Stimulated activated CD8-positive, alpha-beta memory T cell treated with anti-CD3 and anti-CD28 coated beads, Interleukin-7, amount 100 ng/mL, for 4 hours (primary cell): ENCODE measurements at places on chromosomes 12 and 14.

GRCh38 chr14:67778792-67779191 is 37.6 kb downstream of the ZFYVE26 start:
- no peak for DNase-seq

DNA sequence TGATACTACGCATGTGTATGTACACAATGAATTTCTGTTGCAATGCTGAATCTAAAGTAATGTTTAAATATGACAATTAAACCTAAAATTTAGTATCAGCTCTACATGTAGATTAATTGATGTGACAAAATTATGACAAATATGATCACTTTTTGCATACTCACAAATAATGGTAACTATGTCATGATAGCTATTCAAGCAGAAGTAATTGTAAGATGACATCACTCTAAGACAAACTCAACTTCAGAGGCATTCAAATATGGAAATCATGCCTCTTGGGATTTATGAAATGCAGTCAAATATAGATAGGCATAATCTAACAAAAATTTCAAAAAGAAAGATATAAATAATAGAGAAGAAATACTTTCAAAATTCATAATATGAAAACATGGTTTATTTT is 571.7 kb upstream of the LRFN5 start:
- no peak for DNase-seq

GRCh38 chr14:95296966-95297365 is 22.7 kb downstream of the CLMN start:
- no peak for DNase-seq

- DNase-seq, result no peak
Observed at GRCh38 chr12:26046906-26047305, 77.9 kb downstream of the BHLHE41 start.

- no peak for DNase-seq
Observed at GRCh38 chr12:72173974-72174373, 98.2 kb upstream of the TRHDE start.

- no peak for DNase-seq
Observed at GRCh38 chr14:49769171-49769570, 1.2 kb downstream of the KLHDC2 start.

DNA sequence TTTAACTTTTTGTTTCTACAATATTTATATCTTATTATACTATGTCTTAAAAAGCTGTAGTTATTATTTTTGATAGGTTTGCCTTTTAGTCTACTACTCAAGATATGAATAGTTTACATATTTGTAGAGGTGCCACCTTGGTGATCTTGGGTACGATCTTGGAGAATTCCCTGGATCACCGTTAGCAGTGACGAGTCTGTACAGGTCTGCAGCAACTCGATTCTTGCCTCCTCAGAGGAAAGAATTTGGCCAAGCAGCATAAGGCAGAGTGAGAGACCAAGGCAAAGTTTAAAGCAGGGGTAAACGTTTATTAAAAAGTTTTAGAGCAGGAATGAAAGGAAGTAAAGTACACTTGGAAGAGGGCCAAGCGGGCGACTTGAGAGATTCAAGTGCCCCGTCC is 3.1 kb upstream of the TCTN2 start:
- no peak for DNase-seq

DNA sequence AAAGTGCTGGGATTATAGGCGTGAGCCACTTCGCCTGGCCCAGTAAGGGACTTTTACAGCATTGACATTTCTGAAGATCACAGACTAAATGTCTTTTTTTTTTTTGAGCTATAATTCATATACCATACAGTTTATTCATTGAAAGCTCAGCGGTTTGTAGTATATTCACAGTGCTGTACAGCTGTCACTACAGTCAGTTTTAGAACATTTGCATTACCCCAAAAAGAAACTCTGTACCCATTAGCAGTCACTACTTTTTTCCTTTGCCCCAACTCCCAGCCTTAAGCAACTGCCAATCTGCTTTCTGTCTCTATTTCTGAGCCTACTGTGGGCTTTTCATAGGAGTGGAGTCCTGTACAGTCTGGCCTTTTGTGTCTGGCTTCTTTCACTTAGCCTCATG is 8.2 kb downstream of the BRI3BP start:
- no peak for DNase-seq

GRCh38 chr14:69812711-69813110 is 15.7 kb upstream of the SLC10A1 start:
- no peak for DNase-seq

DNA sequence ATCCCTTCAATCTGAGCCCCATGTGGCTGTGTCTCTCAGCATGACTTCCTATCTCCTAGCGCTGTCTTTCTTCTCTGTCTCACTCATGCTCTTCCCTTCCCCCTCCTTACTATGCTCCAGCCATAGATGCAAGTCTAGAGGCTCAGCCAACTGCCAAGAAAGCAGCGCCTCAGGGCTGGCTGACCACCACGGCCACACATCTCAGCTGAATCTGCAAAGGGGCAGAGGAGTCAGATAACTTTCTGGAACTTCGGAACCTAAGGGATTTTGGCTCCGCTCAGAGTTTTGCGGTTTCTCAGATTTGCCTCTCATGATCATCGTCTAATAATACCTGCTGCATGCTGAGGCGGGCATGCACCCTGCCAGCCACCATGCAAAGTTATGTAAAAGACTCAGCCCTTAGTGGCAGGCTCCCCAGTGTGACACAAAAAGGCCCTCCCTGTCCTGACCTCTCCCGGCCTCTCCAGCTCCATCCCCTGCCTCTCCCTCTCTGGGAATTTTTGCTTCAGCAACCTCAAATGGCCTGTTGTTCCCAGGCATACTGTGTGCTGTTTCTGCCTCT is 5.0 kb upstream of the FGF6 start:
- DNase-seq, result no peak

DNA sequence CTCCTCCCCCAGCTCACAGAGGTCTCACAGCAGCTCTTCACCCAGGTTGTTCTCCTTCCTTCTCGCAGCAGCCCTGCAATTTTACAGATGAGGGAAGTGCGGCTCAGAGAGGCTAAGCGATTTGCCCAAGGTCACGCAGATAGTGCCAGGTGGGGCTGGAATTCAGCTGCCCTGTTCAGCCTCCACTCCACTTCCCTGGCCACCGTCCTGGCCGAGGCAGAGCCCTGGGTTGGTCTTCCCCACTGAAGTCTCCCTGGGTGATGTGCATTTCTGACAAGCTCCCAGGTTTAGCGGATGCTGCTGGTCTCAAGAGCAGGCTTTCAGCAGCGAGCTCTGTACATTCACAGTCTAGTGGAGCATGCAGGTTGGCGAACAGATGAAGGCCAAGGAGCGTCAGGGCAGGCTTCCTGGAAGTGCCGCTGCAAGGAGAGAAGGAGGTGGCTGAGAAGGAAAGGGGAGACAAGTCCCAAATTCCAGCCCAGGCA is 28.9 kb upstream of the EML1 start:
- no peak for DNase-seq

DNA sequence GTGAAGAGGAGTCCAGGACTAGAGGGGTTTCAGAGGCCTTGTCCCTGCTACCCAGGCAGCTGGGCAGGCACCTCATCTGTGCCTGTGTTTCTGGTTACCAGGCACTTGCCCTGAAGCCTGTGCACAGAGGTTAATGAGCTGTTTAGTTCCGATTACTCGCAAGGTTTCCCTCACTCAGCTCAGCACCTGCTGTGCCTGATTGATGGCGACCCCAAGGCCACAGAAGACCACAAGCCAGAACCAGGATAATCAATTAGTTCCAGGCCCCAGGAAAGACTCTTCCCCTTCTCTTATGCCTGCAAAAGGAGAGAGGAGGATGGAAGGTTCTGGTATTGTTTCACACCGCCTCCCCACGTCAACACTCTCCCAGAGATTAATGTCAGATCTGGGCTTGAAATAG is 88.8 kb upstream of the NOS1 start:
- no peak for DNase-seq

DNA sequence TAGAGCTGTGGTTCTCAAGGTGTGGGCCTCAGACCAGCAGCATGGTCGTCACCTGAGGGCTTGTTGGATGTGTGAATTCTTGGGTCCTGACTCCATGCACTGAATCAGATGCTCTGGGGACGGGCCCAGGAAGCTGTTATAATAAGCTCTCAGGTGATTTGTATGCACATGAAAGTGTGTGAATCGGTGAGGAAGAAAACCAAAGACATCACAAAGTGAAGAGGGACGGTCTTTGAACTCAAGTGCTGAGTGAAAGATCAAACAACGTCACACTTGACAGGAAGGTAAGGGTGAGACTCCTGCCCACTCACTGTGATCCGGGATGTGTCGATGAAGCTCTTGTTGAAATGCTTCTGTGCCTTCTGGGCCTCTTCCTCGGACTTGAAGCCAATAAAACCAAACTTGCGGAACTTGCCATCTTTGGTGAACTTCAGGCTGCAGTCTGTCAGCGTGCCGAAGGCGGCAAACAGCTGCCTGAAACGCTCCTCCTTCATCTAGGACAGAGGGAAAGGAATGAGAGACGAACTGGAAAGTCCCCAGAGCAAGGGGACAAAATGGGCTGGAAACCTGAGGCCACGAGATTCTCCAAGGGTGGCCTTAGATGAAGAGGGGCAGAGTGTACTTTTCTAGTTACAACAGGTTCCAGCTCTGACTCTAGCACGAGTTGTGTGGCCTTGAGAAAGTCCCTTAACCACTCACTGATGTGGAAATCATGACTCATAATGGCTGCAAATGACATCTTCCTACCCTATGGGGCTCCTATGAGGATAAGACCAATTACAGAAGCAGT is 4.0 kb downstream of the RBM19 start:
- no peak for DNase-seq

DNA sequence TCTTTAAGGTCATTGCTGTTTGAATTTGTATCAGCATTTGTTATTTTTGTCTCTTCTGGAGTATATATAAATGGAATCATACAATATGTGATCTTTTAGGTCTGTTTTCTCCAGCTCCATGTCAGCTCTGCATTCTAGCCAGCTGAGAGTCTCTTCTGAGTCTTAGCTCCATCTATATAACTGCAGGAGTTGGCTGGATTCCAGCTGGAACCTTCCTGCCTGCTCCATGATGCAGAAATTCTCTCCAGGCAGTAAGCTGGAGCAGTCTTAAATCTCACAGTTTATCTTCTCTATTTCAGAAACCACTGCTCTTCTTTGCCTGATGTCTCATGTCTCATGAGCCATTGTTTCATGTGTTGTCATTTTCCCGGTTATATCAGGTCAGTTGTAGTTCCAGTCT is 827.6 kb downstream of the NRXN3 start:
- DNase-seq, result no peak

- no peak for DNase-seq
Observed at GRCh38 chr14:84272290-84272721, 1257.6 kb upstream of the FLRT2 start.

DNA sequence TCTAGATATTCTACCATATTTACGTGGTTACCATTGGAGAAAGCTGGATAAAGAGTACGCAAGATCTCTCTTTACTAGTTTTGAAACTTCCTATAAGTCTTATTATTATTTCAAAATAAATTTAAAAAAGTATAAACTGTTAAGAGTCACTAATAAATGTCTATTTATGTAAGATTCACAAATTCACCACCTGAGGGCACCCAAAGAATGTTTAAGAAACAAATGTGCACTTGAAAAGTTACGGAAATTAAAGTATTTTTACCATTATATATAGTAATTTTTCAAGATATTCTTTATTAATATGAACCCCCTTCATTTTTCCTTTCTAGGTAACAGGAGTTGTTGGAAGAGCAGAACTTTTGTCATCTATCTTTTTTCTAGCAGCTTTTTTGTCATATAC is 11.9 kb downstream of the TMTC3 start:
- DNase-seq, result no peak

DNA sequence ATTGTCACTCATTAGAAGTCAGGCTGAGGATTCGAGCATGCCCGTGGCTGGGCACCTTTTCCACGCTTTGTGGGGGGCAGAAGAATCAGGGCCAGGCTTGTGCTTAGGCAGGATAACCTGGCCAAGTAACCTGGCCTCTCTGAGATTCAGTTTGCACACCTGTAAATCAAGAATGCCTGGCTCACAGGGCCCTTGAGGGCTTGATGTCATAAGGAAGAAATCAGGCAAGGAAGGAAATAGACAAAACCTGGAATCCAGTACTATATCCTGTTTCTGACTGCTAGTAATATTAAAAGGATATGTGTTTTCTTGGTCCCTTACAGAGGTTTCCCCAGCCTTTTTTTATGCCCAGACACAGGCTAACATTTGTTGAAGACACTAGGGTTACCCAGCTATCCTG is 91.9 kb downstream of the SAMD4A start:
- DNase-seq, result no peak

DNA sequence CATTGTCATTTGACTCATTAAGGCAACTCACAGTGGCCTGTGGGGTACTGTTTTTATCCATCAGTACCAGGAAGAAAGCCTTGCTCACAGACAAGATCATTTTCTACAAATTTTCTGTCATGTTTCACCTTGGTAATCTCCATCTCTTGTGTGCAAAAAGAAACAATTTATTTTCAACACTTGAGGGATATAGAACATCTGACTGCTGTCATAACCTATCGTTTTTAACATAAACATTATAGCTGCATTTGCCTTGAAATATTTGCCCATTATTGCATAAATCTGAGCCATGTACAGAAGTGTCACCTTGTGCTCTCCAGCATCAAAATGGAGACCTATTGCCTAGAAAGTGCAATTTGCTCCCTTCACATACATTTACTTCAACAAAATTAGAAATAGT is 300.8 kb downstream of the NPAS3 start:
- DNase-seq, result no peak

- DNase-seq, result no peak
Observed at GRCh38 chr12:114668151-114668885, 15.7 kb downstream of the TBX3 start.

DNA sequence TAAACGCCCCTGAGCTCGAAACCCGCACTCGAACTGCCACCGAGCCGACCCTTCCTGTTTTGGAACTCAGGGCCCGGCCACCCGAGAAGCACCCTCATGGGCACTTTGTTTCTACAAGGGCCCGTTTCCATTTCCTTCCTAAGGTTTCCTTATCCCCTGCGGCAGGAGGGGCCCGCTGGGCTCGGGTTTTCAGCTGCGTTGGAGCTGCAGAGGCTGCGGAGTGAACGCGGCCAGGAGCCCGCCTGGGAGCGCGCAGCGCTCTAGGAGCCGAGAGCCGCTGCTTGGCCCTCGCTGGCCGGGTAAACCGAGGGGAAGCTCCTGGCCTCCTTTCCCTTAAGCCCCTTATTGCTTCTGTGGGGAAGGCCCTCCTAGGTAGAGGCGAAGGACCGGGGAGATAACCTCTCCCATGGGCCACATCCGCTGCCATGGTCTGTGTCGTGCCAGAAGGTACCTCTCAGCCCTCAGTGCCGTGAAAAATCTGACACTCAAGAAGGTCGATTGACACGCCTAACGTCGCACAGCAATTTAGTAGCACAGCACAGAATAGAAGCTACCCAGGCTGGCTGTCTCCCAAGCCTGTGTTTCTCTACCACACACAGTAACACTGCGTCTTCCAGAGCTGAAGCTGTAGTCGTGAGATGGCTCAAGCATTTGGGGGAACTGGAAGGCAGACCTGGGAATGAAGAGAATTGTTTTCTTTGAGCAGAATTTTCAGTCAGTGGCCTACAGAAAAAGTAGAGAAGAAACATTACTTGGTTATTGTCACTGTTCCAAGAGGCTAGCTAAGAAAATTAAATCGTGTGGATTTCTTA is 12.9 kb upstream of the CALM1 start:
- no peak for DNase-seq

- DNase-seq, result no peak
Observed at GRCh38 chr12:58916161-58916621, 4.1 kb downstream of the LRIG3 start.
